Stimulated activated CD8-positive, alpha-beta memory T cell treated with anti-CD3 and anti-CD28 coated beads, Interleukin-4, amount 100 ng/mL, for 48 hours (primary cell): ENCODE measurements at places on chromosomes 4 and X.

- DNase-seq: peak; percentile 42
These were observed 761 bp downstream of the FGFRL1 start for GRCh38 chr4:1012034-1012739.

DNA sequence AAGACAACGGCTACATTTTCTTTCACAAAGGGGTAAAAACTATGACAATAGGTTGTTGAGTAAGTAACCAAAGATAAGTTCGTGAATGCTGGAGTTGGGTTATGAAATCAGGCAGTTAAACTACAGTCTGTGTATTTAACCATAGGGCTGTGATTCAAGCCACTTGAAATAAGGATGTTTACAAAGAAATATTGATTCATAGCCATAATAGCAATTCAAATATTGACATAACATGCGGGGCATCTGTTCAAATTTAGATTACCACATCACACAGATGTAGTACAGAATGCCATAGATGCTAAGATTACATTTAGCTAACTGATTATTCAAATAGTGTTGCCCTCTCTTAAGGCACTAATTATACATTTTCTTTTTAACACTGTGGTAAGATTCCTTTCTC, 364.1 kb downstream of the FSTL5 start:
- DNase-seq: no peak

DNA sequence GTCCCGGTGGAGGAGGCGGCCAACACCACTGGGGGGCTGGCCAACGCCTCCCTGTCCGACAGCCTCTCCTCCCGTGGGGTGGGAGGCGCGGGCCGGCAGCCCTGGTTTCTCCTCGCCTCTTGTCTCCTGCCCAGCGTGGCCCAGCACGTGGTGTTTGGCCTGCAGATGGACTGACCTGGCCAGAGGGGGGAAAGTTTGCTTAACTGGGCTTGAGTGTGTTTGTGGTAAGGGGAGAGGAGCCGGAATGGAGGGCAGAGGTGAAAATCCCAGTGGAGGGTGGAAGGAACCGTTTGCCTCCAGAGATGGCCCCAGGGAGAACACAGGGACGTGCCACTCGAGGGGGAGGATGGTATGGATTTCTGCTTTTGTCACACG, 27.6 kb downstream of the NYX start:
- no peak for DNase-seq

DNA sequence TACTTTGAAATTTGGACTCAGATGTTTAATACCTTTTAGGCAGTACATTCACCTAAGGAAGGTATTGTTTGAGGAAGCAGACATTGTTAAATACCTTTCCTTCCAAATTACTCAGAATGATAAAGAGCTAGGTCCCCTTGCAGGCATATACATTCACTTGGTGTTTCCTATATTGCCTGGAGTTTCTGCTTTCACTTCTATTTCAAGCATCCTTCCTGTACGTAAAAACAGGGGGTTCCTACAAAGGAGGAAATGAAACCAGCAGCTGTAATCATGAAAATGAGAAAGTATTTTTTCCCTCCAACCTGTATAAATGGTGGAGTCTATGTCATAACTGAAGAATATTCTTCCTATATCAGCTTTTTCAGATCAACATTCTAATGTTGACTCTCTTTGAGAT, 90.4 kb upstream of the RASGEF1B start:
- DNase-seq: no peak

DNA sequence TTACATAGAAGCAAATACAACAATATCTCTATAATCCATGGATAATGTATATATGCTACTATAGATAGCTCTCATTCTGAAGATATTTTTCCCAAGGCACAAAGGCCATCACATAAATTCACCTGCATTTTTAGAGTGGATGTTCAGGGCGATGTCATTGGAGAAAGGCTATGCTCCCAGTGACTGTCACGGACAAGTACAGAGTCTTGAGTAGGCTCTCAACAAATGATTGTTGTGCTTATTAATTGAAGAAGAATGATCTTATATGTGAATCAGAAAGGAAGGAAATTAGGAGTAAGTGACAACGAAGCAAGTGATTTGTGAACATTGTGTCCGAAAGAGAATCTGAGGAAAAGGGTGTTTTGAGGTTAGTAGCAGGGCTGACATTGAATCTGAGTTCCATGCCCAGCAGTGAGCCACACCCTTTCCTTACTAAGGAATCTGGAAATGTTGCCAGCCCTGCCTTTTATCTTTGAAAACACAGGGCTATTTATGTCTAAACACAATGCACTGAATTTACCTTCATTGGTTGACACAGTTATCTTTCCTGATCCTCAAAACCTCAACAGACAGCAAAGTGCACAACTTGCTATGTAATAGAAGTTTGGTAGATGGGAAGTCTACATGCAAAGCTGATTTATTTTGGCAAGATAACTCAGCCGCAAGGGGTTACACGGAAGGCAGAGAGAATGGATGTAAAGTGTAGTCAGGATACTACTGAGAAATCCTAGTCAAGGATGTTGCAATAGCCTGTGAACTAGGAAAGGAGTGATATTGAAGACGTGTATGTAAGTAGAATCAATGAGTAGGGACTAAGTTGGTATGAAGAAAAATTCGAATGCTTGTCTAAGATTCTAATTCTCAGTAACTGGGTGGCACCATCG, 50.4 kb downstream of the SORBS2 start:
- DNase-seq: no peak

GRCh38 chr4:3437582-3437936, 4.2 kb upstream of the HGFAC start:
- DNase-seq: no peak

- no peak for DNase-seq
These were observed 18.5 kb upstream of the KDR start for GRCh38 chr4:55143858-55144257.

DNA sequence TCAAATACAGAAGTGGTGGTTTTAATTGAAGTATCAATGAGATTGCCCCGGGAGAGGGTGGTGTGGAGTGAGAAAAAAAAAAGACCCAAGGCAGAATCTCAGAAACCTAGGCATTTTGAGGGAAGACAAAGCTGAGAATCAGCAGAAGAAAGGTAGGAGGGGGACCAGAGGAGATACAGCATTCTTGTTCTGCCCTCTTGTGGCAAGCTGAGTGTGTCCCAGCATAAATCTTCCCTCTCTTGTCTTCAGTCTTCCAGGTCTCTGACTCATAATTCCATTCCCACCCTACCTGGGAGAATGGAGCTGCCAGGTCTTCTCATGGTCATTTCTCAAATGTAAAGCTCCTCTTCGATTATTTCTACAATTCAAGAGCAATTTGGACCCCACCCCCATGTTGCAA, 32.7 kb upstream of the MAGED1 start:
- no peak for DNase-seq

DNA sequence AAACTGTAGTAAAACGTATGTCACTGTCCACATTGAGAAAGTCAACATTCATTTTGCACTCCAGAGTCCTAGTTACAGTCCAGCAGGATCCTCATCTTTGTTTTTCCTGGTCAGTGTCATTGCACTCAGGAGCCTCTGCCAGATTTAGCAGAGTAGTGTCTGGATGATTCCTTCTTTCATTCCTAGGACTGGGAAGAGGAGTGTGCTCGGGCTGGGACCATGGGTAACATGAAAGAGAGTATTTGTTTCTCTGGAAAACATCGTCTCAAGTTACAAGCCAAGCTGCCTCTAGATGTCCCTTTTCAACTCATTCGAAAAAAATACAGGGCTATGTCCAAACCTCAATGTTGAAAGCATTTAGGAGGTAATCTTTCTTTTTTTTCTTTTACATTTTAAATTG, 69.9 kb upstream of the TNIP3 start:
- no peak for DNase-seq

GRCh38 chrX:30302956-30303355, 6.2 kb downstream of the NR0B1 start:
- no peak for DNase-seq

DNA sequence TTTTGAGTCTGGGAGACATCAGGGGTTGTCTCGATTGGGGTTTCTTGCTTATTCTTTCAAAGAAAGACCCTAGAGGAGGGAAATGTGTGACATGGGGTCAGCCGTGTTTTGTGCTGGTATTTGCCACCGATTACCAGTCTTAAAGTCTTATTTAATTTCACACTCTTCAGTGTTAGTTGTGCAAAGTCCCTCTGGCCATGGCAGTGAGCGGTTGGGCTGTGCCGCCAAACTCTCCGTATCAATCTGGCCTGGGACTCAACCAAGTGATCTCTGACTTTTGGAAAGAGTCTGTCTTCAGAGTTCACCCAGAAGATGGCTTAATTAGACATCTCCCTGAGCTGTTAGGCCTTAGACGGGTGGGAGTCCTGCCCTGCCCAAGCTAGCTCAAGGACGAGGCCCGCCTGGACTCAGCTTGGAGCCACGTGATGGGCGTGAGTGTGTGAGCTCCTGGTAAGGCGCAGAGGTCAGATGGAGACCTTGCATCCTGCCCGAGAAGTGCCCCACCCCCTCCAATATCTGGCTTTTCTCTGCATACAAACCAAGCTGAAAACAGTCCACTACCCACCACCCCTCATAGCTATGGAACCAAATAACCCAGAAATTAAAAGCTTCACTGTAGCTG, 3.8 kb upstream of the PITX2 start:
- no peak for DNase-seq

DNA sequence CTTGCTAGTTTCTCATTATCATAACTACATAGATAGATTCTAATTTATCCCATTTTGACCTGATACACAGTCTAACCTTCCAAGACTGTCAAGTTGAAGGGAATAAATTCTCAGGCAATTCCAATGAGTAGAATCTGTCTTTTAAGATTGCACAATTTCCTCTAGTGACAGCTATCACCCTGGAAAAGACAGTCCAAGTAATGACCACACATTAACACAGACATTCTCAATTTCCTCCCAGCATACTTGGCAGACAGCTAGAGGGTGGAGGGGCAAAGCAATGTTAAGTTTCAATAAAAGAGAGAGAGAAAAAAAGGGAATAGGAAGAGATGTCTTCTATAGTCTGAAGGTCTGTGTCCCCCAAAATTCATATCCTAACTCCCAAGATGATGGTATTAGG, 234.7 kb downstream of the LDB2 start:
- no peak for DNase-seq

DNA sequence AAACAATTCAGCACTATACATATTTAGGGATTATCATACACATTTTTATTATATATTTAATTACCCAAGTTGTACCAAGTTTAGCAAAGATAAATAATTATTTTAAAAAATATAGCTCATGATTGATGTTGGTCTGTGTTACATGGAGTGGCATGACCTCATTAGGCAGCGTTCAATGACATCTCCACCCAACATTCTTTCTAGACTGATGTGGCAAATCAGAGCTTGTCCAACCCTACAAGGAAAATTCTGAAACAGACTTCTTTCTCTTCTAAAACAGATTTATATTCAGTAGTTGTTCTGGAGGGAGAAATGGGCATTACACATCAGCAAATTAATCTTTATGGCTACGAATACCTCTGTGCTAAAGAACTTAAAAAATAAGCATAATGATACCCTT, 189.7 kb downstream of the PDGFC start:
- DNase-seq: no peak

DNA sequence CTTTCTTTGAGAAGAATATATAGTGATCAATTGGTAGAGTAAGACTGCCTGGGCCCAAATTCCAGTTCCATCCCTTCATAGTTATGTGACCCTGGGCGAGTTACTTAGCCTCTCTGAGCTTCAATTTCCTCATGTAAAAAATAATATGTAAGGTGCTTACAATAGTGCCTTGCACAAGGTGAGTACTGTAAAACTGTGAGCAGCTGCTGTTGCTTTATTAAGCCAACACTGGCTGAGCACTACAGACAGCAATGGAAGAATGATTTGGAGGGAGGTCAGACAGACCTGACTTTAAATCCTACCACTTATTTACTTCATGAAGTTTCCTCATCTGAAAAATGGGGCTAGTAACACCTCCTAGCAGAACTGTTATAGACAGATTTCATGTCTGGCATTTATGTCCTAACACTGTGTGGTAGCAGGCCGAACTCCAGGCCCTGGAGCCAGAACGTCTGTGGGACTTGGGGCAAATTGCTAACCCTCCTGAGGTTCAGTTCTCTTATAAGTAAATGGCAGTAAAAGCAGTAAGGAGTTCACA, 53.8 kb downstream of the RNF150 start:
- DNase-seq: no peak

DNA sequence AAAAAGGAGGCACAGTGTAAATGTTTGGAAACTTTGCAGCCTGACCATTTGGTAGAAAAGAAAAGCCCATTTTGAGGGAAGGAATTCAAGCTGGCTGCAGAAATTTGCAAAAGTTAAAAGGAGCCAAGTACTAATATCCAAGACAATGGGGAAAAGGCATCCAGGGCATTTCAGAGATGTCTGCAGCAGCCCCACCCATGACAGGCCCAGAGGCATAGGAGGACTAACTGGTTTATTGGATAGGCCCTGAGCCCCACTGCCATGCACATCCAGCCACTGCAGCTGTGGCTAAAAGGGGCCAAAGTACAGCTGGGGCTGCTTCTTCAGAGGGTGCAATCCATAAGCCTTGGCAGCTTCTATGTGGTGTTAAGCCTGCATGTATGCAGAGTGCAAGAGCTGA, 104.9 kb downstream of the HS3ST1 start:
- DNase-seq: no peak

- no peak for DNase-seq
These were observed 49.6 kb downstream of the PROM1 start for GRCh38 chr4:16034010-16034748.

GRCh38 chr4:89829470-89830138, 7.4 kb downstream of the SNCA start:
- no peak for DNase-seq

- no peak for DNase-seq
These were observed 33.5 kb downstream of the PCDH19 start for GRCh38 chrX:100376576-100376975.

- DNase-seq: peak; percentile 47
These were observed 39.0 kb upstream of the PROM1 start for GRCh38 chr4:16122784-16123183.

DNA sequence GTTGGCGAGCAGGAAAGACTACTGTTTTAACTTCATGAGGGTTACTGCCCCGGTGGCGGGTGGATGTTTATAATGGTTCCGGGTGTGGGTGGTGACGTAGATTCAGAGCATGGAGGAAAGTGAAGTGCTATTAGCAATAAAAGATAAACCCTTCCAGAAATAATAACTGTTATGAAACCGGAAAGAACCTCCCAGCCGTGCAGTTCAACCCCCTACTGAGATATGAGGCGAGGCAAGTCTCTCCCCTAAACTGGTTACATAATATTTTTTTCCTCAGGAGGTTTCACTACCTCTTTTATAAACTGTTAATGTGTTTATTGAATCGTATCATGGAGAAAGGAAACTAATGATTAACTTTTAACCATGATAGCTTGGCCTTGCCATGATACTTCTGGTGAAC, 33.9 kb upstream of the STIM2 start:
- no peak for DNase-seq

DNA sequence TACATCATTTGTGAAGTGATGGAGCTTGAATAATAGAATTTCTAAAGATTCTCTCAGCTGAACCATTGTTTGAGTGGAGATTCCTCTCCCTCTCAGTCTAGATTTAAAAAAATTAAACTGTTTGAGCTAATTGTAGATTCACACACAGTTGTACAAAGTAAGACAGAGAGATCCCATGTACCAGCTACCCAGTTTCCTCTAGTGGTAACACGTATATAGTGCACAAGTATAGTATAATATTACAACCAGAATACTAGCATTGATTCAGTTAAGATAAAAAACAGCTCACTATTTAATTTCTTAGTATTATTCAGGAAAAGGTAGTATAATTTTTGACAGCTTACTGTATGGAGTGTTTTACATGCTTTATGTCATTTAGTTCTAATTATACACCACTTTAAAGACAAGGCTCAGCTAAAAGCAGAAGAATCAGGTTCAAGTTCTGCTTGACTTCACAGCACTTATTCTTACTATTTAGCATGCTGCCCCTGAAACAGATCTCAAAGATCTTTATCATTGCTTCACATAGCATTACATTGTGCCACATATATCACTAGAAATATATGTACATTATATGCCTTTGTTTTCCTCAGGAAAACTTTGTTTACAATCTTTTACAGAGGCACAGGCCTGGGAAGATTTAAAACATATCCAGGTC, 136.1 kb downstream of the SNCA start:
- no peak for DNase-seq
